ENCODE measurements at places on chromosomes 6 and 20.

DNA sequence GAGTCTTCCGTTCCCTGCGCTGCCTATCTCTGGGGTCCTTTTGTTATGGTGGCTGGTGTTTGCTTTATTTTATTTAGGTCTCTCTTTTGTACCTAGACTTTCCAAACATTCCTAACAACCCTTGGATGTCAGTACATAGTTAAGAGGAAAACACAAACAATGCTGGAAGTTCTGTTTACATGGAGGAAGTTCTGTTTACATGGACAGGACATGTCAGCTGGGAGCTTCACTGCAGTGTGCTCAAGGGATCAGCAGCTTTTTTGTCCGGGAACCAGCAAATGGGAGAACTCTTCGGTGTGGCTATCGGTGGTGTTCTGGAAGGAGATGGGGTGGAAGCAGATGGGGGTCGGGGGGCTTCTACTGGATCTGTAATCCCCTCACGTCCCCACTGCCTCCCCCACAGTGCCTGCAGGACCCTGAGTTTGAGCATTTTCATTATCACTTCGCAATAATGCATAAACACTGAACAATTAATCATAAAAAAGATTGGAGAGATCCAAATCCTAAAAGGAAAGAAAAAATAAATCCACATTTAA is 2.7 kb downstream of the SERPINB6 start:
- no peak for DNase-seq

- peak; percentile 56 for DNase-seq
These were observed 66.3 kb downstream of the SLX4IP start for GRCh38 chr20:10501402-10501801.

- DNase-seq, result no peak
These were observed 17.6 kb downstream of the NOL4L start for GRCh38 chr20:32567384-32568178.

GRCh38 chr6:130229645-130230044 is 6.9 kb upstream of the SAMD3 start:
- DNase-seq, result no peak

DNA sequence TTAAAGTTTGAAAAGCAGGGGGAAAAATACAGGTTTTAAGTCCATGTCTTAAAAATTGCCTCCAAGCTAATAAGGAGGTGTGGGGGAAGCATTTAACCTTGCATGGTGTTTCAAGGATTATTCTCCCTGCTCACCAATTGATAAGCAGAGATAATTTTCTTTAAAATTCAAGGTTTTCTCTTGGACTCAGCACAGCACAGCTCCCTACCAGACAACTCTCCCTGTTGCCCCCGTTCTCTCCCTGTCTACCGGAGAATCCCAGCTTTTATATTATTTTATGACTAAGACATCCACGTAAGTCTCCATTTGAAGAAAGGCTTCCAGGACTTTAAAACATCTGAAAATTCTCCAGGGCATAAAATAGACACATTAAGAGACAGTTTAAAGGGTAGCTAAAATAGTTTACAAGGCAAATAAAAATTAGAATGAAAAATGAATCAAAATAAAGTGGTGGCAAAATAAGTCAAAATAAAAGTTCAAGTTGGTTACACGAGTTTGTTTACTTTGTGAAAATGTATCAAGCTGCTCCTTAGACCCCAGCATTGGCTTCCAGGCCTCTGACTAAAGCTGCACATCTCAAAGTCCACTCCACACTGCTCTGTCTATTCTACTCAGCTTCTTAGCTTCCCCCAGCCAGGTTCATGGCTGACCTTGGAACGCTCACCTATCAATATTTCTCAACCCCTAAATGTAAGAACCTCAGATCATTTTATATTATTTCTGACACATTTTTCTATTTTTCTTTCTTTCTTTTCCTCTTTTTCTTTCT is 188.6 kb upstream of the PLCB4 start:
- no peak for DNase-seq

- DNase-seq, result peak; percentile 81
These were observed 746 bp downstream of the BACH2 start for GRCh38 chr6:90295854-90296340.

DNA sequence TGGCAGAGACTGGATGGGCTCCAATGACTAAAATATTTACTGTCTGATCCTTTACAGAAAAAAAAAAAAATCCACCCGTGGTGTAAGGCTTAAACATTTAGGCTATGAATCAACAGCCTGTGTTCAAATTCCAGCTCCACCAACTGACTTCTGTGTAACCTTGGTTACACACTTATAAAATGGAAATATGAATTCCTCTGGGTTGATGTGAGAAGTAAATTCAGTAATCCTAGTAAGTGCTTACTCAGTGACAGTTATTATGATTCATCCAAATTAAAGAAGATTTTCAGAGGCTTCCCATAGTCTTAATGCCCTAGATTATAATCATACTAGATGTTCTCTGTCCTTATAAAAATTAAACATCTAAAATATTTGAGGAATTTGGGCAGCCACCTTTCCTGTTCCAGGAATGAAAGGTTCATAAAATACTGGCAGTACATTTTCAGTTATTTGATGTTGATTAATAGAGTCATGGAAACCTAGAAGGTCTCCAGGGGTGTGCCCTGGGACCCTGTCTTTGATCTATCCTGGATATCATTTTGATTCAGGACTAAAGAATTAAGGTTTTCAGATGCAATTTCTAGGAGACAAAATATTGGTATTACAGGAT is 180.3 kb upstream of the ZNF217 start:
- no peak for DNase-seq

DNA sequence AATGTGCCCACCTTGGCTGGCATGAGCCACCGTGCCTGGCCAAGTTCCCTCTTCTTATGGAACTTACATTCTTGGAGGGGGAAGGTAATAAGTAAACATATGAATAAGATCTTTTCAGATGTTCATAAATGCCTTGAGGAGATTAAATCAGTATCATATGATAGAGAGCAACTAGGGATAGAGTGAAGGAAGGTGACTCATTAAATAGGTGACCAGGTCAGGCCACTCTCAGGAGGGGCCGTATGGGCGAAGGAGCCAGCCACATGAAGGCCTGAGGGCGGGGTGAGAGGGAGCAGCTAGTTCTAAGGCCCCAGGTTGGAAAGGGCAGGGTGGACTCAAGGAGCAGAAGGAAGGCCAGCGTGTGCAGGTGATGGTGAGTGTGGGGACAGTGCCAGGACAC is 91.1 kb downstream of the UST start:
- no peak for DNase-seq

DNA sequence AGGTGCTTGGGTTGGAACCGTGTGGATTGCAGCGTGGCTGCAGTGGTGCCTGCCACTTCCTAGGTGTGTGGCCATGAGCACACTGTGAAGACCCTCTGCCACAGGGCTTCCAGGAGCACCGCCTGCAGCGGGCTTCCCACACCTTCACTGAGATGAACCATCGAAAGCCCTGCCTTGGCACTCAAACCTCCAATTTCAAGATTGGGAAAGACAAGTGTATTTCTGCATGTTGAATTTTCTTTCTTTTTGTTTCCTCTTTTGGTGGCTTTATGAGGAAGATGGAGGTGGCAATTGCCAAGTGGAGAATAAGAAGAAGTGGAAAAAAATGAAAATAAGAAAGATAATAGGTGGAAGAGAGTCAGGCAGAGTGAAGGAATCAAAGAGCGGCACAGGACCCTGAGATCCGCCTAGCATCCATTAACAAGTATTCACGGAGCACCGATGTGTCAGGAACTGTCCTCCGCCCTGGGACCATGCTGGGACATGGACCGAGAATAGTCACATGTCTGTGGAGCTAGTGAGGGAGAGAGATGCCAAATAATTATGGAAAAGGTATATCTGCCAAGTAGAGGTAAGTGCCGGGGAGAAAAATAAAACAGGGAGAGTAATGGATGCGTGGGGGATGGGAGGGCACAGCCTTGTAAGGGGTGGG is 159.9 kb downstream of the BCAS1 start:
- DNase-seq, result no peak

GRCh38 chr6:169858293-169858934 is 107.0 kb downstream of the ERMARD start:
- DNase-seq, result no peak

DNA sequence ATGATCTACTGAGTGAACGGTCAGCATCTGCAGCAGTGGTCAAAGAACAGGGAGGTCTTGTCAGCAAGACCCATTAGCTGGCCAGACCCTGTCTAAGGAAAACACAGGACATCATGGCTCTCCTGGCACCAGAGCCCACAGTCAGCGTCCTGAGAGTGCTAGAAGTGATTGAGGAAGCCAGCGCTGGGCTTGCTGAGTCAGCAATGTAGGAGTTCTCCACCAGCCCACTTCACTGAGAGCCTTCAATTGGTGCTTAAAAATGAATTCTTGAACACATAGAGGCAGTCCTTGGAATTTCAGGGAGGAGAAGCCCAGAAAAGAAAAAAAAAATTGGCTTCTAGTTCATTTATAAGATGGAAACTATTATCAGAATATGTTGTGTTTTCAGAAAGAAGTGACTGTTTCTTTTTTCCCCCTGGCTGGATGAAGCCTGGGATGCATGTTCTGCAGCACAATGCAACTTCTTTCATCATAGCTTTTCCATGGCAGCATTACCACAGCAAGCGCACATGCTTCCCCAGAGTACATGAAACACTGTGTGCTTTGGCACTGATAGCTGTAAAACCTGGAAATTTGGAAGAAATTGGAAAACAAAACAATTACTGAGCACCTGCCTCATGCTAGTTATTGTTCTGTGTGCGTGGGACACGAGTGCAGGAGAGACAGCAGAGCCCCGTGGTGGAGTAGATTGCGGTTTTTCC is 899.9 kb downstream of the C6orf118 start:
- no peak for DNase-seq

- no peak for DNase-seq
These were observed 7.5 kb downstream of the SNAI1 start for GRCh38 chr20:49990271-49990720.

- peak; percentile 12 for DNase-seq
These were observed 24.5 kb downstream of the PYGB start for GRCh38 chr20:25272223-25273000.

GRCh38 chr20:8557711-8558110 is 425.6 kb downstream of the PLCB1 start:
- no peak for DNase-seq

DNA sequence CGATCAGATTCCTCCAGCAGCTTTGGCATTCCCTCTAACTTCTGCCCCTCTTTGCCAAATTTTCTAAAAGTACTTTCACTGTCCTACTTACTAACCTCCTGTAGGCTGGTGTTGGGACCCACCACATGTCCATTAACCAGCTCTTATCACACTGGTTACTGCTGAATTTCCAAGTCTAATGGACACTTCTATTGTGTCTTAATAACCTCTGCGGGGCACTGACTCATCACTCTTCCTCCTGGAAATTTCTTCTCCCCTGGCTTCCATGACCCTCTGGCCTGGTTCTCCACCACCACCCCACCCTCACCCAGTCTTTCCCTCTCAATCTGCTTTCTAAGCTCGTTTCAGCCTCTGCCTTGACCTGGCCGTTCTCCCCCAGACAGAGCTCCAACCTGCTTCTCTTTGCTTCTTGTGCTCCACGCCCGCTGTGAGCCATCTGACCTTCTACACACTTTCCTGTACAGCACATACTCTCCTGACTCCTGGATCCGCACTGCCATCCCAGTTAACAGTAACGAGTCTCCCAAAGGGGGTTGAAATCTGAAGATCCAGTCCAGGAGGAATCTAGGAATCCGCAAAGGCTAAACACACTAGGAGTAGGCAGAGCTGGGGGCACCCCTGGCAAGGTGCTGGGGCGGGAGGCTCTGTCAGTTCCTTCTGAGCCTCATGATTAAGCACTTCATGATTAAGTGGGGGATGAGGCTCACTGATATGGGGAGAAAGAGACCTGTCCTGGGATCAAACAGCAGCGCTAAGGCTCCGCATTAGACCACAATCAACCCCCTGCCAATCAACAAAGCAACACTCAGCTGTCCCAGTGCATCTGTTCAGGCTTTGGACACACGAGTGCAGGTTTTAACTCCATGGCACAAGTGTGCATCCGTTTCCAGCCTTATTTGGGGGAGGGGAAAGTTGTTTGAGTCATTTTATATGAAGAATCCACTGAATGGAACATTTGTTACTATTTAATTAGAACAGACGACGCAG is 146.3 kb downstream of the LY86 start:
- DNase-seq, result no peak

DNA sequence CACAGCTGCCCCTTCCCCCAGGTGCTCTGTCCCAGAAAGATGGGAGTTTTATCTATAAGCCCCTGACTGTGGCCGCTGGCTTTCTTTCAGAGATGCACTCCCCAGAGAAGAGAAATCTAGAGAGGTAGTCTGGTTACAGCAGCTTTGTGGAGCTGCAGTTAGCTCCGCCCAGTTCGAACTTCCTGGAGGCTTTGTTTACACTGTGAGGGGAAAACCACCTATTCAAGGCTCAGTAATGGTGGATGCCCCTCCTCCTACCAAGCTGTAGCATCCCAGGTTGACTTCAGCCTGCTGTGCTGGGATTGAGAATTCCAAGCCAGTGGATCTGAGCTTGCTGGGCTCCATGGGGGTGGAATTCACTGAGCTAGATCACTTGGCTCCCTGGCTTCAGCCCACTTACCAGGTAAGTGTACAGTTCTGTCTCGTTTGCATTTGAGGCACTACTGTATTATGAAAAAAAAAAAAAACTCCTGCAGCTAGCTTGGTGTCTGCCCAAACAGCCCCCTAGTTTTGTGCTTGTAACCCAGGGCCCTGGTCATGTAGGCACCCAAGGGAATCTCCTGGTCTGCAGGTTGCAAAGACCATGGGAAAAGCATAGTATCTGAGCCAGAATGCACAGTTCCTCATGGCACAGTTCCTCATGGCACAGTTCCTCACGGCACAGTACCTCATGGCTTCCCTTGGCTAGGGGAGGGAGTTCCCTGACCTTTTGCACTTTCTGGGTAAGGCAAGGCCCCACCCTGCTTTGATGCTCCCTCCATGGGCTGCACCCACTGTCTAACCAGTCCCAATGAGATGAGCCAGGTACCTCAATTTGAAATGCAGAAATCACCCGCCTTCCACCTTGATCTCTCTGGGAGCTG is 275.0 kb downstream of the CENPW start:
- no peak for DNase-seq

- peak; percentile 69 for DNase-seq
These were observed 8.7 kb downstream of the MMP24OS start for GRCh38 chr20:35269055-35269781.

- DNase-seq, result no peak
These were observed 23.2 kb upstream of the AKIRIN2 start for GRCh38 chr6:87724983-87725811.

GRCh38 chr6:156599366-156599765 is 177.8 kb upstream of the ARID1B start:
- no peak for DNase-seq

- DNase-seq, result peak; percentile 89
These were observed at the start of gene GMPR for GRCh38 chr6:16238057-16238962. GMPR (plus strand) TSS chr6:16238587; CDS start chr6:16238694, 107 bp downstream.

GRCh38 chr6:19478992-19479391 is 358.2 kb upstream of the ID4 start:
- DNase-seq, result no peak
